ENCODE measurements at places on chromosomes 13 and 19. TPM values are rescaled to one million over a fixed set of nuclear protein-coding genes. Genes with fewer than 3 reads are reported as not detected.

DNA sequence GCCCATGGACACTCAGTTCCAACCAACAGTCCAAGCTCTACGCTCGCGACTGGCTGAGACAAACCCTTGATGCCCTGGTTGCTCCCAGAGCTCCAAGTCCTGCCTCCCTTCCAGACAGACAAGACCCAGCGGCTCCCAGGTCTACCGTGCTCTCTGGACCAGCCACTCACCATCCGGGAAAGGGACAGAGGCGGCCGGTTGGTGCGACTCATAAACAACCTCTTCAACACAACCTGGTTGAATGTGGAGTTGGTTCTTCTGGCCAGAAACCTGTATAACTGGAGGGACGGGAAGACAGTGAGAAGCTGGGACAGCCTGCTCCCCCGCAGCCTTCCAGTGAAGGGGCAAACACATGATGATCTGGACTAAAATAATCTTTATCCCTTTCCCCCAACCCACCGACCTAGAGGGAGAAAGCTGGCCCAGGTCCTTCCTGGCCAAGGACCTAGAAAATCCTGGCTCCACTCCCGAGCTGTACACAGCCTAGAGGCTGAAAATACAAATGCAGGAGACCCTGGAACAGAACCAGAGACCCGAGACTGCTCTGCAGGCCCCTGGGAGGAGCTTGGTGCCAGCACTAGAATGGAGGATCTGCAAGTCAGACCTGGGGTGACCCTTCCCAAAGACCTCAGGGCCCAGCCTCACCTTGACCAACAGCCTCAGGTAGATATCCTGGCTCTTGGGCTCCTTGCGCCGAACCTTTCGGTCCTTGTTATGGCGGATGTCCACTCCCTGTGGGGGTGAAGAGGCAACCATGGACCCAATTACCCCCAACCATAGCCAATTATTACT is 1.6 kb downstream of the RPL18 start:
- no peak for DNase-seq
- no peaks in the 10 kb centered on the region for H3K27me3 ChIP-seq
- peaks cover 20% of the 10 kb centered on the region for H3K36me3 ChIP-seq
- H3K4me3 ChIP-seq, result peak overlapping the region; percentile 96

The HPN gene
- total RNA-seq, result not detected

The ZNF560 gene
- not detected for total RNA-seq

- no peak overlapping the region for H3K27ac ChIP-seq
- H3K4me1 ChIP-seq, result peaks cover 5% of the 10 kb centered on the region
- no peak overlapping the region for H3K4me3 ChIP-seq
- H3K36me3 ChIP-seq, result peaks cover 3% of the 10 kb centered on the region
- H3K27me3 ChIP-seq, result no peaks in the 10 kb centered on the region
Measured at GRCh38 chr13:85333506-85334020, 465.7 kb downstream of the SLITRK6 start.

The KIR2DL4 gene
- not detected for total RNA-seq

The GNG8 gene
- not detected for total RNA-seq

DNA sequence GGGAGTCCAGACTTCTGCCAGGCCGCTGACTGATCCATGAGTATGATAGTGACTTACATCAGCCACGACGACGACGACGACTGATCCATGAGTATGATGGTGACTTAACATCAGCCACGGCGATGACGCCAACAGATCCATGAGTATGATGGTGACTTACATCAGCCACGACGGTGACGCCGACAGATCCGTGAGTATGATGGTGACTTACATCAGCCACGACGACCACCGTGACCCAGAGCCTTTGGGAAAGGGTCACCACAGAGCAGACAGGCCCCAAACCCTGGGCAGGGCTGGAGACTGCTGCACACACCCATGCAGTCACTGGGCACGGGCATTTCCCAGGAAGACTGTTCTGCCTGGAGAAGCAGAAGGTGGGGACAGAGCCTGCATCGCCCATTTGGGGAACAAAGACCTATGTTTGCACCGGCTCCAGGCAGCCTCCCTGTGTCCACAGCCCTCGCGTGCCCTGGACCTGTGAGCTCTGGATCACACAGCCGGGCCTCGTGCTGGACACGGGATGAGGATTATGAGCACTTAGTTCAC is 130.9 kb upstream of the SPACA7 start:
- peak; percentile 78 for DNase-seq
- H3K4me3 ChIP-seq, result no peak overlapping the region
- H3K36me3 ChIP-seq, result no peaks in the 10 kb centered on the region
- H3K27ac ChIP-seq, result no peak overlapping the region
- no peaks in the 10 kb centered on the region for H3K4me1 ChIP-seq
- no peaks in the 10 kb centered on the region for H3K27me3 ChIP-seq

The BRD4 gene
- total RNA-seq, result 143 TPM

DNA sequence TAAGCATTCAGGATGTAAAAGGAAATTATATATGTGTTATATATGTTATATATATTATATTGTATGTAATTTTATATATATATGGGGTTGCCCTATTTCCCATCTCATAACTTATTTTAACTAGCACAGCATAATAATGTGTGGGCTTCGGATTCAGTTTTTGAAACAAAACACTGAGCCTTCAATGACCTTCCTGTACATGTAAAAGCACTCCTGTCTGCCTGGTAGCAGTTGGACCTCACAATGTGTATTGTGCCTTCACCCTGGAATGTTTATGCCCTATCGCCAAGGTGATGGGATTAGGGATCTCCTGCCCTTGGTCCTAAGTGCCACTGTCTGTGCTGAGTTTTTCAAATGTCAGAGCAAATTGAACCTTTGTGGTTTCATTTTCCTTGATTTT is 968.8 kb downstream of the TUBA3C start:
- H3K27ac ChIP-seq, result no peak overlapping the region
- DNase-seq, result no peak
- no peaks in the 10 kb centered on the region for H3K36me3 ChIP-seq
- H3K4me1 ChIP-seq, result no peaks in the 10 kb centered on the region

DNA sequence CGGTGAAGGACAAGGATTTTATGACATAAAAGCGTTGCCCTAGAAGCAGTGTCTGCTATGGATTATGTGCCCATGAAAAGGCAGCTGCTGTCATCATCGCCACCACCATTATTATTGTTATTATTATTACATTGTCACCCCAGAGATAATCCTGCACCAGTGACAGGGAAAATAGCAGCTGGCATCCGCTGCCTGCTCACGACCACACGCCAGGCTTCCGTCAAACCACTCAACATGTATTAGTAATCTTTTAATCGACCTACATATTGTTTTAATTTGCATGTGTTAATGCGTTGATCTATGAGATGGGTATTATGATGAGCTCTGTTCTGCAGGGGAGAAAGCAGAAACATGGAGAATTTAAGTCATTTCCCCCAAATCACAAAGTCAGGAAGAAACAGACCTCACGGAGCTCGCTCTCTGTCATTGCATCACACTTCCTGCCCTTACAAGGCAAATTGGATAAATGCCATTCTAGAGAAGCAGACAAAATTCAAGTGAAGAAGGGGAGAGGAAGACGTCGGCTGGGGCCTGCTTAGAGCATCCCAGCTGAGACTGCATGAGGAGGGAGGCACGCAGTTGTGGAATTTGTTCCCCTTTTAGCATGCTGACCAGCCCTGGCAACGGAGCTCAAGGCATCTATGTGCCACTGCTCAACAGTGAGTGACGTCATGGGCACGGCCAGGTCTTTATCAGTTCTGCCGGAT is at the start of gene FFAR3:
FFAR3 (plus strand) TSS at position 594 of the 707 bp plus-strand sequence. CDS start 431 bp downstream, outside the sequence.
- peaks cover 8% of the 10 kb centered on the region for H3K27me3 ChIP-seq
- no peak within 1 kb of the TSS for H3K27ac ChIP-seq
- H3K4me3 ChIP-seq, result no peak within 1 kb of the TSS
- H3K36me3 ChIP-seq, result no peaks in the 10 kb centered on the region
- no peaks in the 10 kb centered on the region for H3K4me1 ChIP-seq

DNA sequence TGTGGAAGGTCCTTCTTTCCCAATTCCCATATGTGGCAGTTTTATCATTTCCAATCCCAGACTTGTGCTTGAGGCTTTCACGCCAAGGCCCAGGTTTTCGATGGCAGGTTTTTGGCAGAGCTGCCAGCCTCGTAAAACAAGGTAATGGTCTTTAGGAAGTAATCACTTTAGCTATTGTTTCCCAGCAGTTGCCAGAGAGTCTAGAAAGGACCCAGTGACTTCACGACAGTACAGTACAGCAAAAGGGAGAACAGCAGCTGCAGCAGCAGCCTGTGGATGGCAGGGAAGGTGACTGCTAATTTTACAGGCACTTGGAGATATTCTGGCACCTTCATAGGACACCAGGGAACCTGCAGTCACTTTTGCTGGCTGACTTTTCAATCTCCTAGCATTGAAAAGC is 291.6 kb upstream of the MAB21L1 start:
- no peak overlapping the region for H3K27ac ChIP-seq
- DNase-seq, result no peak
- no peak overlapping the region for H3K4me3 ChIP-seq
- no peaks in the 10 kb centered on the region for H3K27me3 ChIP-seq

GRCh38 chr13:29239653-29240525 is 355.6 kb downstream of the SLC7A1 start:
- no peaks in the 10 kb centered on the region for H3K4me1 ChIP-seq
- DNase-seq, result no peak
- no peak overlapping the region for H3K27ac ChIP-seq
- no peaks in the 10 kb centered on the region for H3K36me3 ChIP-seq
- no peaks in the 10 kb centered on the region for H3K27me3 ChIP-seq
- no peak overlapping the region for H3K4me3 ChIP-seq

The SOX1 gene
- total RNA-seq, result not detected

DNA sequence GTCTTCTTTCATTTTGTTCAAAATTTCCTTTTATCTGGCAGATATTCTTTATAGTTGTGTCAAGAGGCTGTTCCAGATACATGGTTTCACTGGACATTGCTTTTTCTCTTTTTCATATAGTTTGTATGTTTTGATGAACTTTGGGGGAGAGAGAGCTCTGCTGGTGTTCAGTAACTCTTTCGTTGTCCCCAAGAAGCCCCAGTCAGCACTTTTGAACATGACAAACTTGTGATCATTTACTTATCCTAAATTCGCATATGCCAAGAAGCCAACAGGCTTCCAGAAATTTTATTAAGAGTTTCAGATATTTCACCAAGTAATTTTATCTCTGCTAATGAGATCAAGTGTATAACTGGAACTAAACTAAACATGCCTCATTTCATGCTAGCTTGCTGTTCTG is 275.8 kb upstream of the GPC6 start:
- peaks cover 37% of the 10 kb centered on the region for H3K27me3 ChIP-seq
- H3K4me3 ChIP-seq, result no peak overlapping the region
- no peak for DNase-seq
- no peak overlapping the region for H3K27ac ChIP-seq
- H3K4me1 ChIP-seq, result no peaks in the 10 kb centered on the region

- H3K27ac ChIP-seq, result no peak overlapping the region
- no peaks in the 10 kb centered on the region for H3K27me3 ChIP-seq
- H3K36me3 ChIP-seq, result no peaks in the 10 kb centered on the region
- peaks cover 1% of the 10 kb centered on the region for H3K4me1 ChIP-seq
- DNase-seq, result no peak
Measured at GRCh38 chr13:72004246-72004645, 137.2 kb upstream of the DACH1 start.

Measured in osteocyte (in vitro differentiated cells).